ENCODE measurements at places on chromosomes 2 and 18. TPM values are rescaled to one million over a fixed set of nuclear protein-coding genes. Genes with fewer than 3 reads are reported as not detected.
A peak's percentile ranks its signal among the peaks of the same experiment; 100 is the strongest.

The PXDN gene
- 1.8 TPM for total RNA-seq

The MITD1 gene
- 61.2 TPM for total RNA-seq

- H3K27ac ChIP-seq: no peak overlapping the region
- H3K27me3 ChIP-seq: no peaks in the 10 kb centered on the region
- peaks cover 48% of the 10 kb centered on the region for H3K4me1 ChIP-seq
Measured at GRCh38 chr18:3457261-3457724, 7.3 kb downstream of the TGIF1 start.

GRCh38 chr2:240568678-240569522 lies 616 bp downstream of the RNPEPL1 start:
- peak overlapping the region; percentile 78 for H3K4me3 ChIP-seq
- DNase-seq: peak; percentile 63

The ERFE gene
- total RNA-seq: 0.27 TPM

The DCDC2C gene
- total RNA-seq: not detected

- H3K4me3 ChIP-seq: no peak overlapping the region
- no peaks in the 10 kb centered on the region for H3K27me3 ChIP-seq
- peaks cover 46% of the 10 kb centered on the region for H3K4me1 ChIP-seq
- H3K36me3 ChIP-seq: peaks cover 1% of the 10 kb centered on the region
- H3K27ac ChIP-seq: no peak overlapping the region
Measured at GRCh38 chr2:28615706-28616105, 119.8 kb downstream of the PLB1 start.

The FLACC1 gene
- 0.98 TPM for total RNA-seq

- H3K27ac ChIP-seq: no peak overlapping the region
- H3K4me3 ChIP-seq: no peak overlapping the region
- no peak for DNase-seq
- no peaks in the 10 kb centered on the region for H3K36me3 ChIP-seq
Measured at GRCh38 chr2:221997100-221997499, 301.7 kb downstream of the PAX3 start.

DNA sequence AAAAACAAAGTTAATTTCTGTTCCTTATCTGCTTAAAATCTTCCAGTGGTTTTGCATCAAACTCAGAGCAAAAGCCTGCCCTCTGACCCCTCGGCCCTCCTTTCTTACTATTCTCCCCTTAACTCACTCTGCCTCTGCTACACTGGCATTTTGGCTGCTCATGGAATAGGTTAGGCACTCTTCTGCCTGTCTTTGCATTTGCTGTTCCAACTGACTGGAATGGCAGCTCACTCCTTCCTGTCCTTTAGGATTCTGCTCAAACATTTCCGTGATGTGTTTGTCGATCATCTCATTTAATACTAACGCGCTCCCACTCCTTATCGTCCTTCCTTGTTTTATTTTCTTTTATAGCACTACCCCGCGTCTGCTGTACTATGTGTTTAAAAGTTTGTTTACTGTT lies 815 bp downstream of the CEBPZ start:
- no peak overlapping the region for H3K27ac ChIP-seq
- peaks cover 30% of the 10 kb centered on the region for H3K4me1 ChIP-seq
- no peaks in the 10 kb centered on the region for H3K27me3 ChIP-seq
- H3K4me3 ChIP-seq: no peak overlapping the region

The SP9 gene
- not detected for total RNA-seq

GRCh38 chr2:129698593-129698992 lies 280.9 kb upstream of the RAB6C start:
- no peaks in the 10 kb centered on the region for H3K36me3 ChIP-seq
- DNase-seq: no peak
- H3K27me3 ChIP-seq: no peaks in the 10 kb centered on the region

DNA sequence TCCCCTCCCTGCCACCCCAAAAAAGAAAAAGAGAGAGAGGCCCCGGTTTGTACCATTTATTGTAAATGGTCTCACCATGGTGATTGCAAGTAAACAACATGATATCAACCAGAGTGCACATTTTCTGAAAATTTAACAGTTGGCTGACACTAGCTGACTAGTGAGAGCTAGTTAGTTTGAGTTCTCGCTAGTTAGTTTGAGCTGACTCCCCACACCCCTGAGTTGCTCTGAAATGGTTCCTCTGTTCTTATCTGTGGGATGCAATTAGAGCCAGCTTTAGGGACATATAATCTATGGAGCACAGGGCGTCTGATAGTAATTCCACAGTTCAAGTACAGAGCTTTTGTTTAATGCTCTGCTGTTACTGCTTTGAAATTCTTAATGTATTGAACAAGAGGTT lies 13.1 kb downstream of the CASP10 start:
- peaks cover 61% of the 10 kb centered on the region for H3K4me1 ChIP-seq
- H3K36me3 ChIP-seq: peaks cover 57% of the 10 kb centered on the region
- no peak overlapping the region for H3K4me3 ChIP-seq

DNA sequence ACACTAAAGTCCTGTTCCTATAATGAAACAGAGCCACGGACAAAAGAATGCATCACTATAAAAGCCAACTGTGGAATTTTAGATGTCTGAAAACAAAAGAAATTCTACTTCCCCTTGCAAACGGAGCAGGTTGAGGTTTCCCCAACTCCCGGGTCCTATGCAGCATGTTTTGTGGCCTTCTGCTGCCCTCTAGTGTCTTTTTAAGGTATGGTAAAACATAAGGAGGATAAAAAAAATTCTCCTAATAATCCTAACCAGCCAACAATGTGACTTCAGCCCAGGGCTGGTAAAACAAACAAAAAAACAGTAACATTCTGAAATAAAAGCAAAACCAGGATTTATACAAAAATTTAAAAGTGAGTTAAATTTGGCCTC lies 539.5 kb downstream of the NRXN1 start:
- no peak overlapping the region for H3K27ac ChIP-seq
- peaks cover 6% of the 10 kb centered on the region for H3K27me3 ChIP-seq
- H3K4me1 ChIP-seq: peaks cover 4% of the 10 kb centered on the region

The ERICH2 gene
- not detected for total RNA-seq

The TGFA gene
- total RNA-seq: 0.25 TPM

GRCh38 chr18:56119681-56120080 lies 518.7 kb downstream of the TXNL1 start:
- H3K27me3 ChIP-seq: no peaks in the 10 kb centered on the region
- no peak overlapping the region for H3K27ac ChIP-seq
- H3K4me1 ChIP-seq: no peaks in the 10 kb centered on the region
- no peak overlapping the region for H3K4me3 ChIP-seq
- DNase-seq: no peak

- no peak for DNase-seq
- H3K4me1 ChIP-seq: no peaks in the 10 kb centered on the region
Measured at GRCh38 chr2:208379192-208379591, 27.4 kb upstream of the PTH2R start.

GRCh38 chr2:137873536-137874244 lies 90.6 kb upstream of the HNMT start:
- no peak overlapping the region for H3K4me3 ChIP-seq
- H3K27me3 ChIP-seq: no peaks in the 10 kb centered on the region
- H3K36me3 ChIP-seq: no peaks in the 10 kb centered on the region
- H3K27ac ChIP-seq: no peak overlapping the region

- no peaks in the 10 kb centered on the region for H3K36me3 ChIP-seq
- peaks cover 8% of the 10 kb centered on the region for H3K27me3 ChIP-seq
- no peaks in the 10 kb centered on the region for H3K4me1 ChIP-seq
Measured at GRCh38 chr2:10841547-10842219, 29.1 kb upstream of the PDIA6 start.

GRCh38 chr2:224253464-224253863 lies 148.4 kb downstream of the FAM124B start:
- H3K4me1 ChIP-seq: peaks cover 12% of the 10 kb centered on the region
- no peak overlapping the region for H3K4me3 ChIP-seq
- DNase-seq: no peak
- H3K27ac ChIP-seq: no peak overlapping the region
- no peaks in the 10 kb centered on the region for H3K36me3 ChIP-seq
- H3K27me3 ChIP-seq: peaks cover 23% of the 10 kb centered on the region

The GAL3ST2 gene
- total RNA-seq: not detected

DNA sequence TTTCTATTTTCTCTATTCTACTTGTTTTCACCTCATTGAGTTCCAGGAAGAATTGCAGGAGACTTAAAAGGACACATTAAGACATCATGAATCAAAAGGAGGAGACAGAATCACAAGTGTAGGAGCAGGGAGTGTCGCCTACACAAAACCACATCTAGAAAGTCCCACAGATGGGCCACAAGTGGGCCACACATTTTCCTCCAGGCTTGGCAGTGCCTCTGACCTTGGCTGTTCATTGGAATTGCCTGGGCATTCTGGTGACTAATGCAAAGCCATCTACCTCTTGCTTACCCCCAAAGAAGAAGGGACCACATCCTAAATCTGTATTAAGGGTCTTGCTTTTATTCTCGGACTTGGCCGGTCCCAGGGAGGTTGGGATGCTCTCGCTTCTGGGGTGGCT lies 103.6 kb downstream of the KLHL29 start:
- H3K4me3 ChIP-seq: no peak overlapping the region
- no peaks in the 10 kb centered on the region for H3K36me3 ChIP-seq
- DNase-seq: no peak
- peaks cover 26% of the 10 kb centered on the region for H3K4me1 ChIP-seq

Data from activated naive CD8-positive, alpha-beta T cell treated with anti-CD3 and anti-CD28 coated beads for 36 hours (primary cell).